ENCODE measurements at places on chromosomes 3 and 15. TPM values are rescaled to one million over a fixed set of nuclear protein-coding genes. Genes with fewer than 3 reads are reported as not detected.
A peak's percentile ranks its signal among the peaks of the same experiment; 100 is the strongest.

GRCh38 chr15:66938114-66938830 is 127.1 kb upstream of the SMAD3 start:
- no peak for DNase-seq

DNA sequence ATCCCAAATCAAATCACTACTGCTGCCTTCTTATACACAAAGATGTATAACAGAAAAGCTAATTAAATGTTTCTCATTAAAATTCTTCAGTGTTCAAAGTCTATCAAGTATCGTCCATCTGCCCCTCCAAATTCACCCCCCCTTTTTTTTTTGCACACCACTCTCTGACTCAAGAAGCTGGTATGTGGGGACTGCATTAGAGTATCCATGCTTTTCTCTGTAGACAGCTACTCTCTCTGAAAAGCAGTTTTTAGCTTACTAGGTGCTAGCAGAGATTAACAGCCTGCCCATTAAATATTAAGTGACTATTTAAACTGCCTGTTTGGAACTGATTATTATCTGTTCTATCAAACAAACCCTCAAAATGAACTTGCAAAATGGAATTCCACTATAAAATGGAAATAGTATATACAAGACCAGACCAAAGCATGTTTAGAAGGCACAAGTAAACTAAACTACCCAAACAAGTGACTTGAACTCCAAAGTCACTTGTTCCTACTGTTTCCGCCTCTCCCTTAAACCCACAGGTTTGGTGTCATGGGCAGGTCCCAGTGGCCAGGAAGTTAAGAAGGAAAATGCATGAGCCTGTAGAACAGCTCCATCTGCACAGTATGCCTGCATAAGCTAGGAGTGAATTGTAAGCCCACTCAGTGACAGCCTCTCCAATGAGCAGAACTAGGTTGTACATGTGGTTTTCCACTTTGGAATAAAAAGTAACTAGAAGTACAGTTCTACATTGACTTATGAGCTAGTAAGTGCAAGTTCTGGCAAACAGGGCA is 32.5 kb downstream of the GBE1 start:
- DNase-seq, result peak; percentile 37

GRCh38 chr3:56590814-56591213 is 33.8 kb downstream of the CCDC66 start:
- DNase-seq, result peak; percentile 64

DNA sequence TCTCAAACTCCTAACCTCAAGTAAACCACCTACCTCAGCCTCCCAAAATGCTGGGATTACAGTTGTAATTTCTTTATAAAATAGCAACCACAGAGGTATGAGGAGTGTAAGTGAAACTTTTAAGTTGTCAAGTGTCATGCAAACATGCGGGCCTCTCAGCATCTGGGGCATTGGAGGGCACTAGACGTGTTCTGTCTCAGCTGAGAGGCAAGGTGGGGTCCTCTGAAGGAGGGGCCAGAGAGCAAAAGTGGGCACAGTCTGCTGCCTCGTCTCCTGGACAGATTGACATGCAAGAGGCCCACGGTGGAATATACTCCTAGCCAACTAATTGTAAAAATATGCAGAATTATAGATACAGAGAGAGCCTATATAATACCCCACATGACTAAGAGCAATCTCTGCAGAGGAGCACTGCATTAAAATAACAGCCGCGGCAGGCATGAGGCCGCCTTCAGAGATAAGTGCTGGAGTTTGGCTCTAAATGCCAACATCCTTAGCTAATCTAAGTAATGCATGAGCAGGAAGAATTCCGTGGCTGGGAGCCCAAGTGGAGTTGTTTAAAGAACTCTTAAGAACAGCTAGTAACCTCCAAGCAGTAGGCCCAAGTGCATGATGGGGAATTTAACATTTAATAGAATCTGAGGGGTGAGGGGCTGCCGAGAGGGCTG is 87.8 kb upstream of the RNU6-1 start:
- no peak for DNase-seq

GRCh38 chr15:67579164-67579563 is 36.7 kb downstream of the MAP2K5 start:
- DNase-seq, result no peak

Gene DAG1
- total RNA-seq, result 29.9 TPM

Gene SLC7A14
- total RNA-seq, result not detected

- DNase-seq, result peak; percentile 19
Measured at GRCh38 chr3:58356054-58356453, 23.4 kb downstream of the PXK start.

Gene NANOGP8
- total RNA-seq, result not detected

Gene RLBP1
- total RNA-seq, result 0.17 TPM

DNA sequence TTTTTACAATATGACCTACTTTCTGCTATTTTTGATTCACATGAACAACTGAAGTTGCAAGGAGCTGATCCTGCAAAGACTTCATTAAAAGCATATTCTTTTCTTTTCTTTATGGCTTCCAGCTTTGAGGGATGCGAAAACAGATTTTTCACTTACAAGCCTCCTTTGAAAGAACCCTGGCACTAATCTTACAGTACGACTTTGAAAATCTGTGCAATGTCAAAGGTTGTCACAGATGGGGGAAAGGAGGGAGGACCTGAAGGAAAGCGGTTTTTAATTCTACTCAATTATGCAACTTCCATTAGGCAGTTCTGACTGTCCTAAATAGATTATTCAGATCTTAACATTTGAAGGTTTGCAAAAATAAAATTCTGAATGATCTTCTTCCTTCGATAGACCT is 130.5 kb downstream of the TNIK start:
- DNase-seq, result no peak

DNA sequence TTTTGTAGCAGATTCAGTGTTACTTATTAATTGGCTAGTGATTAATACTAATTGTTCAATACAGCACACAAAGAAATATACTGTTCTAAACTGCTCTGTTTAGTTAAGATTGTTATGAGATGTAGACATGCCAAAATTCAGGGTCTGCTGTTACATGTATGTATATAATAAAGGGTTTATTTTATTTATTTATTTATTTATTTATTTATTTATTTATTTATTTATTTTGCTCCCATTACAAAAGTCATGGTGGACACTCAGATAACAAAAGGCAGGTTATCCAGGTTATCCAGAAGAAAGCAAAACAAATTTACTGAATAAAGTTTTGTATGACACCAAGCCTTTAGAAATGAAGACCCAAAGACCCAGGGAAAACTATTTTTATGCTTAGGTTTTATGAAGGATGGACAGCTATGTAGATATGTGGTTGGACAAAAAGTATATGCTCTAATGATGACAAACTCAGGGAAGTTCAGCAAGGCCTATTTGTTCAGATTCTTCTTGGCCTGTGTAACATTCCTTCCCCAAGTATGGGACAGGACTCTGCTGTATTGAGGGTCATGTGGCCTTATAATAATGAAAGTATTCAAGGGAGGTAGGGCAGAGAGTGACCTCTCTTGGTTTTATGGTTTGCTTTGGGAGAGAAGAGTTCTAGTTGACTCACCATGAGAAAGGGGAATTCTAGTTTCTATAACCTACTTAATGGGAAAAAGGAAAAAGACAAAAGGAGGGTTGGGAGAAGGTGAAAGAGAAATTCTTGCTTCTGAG is 1056.8 kb downstream of the ROBO2 start:
- peak; percentile 35 for DNase-seq

Gene FBXW12
- total RNA-seq, result not detected

DNA sequence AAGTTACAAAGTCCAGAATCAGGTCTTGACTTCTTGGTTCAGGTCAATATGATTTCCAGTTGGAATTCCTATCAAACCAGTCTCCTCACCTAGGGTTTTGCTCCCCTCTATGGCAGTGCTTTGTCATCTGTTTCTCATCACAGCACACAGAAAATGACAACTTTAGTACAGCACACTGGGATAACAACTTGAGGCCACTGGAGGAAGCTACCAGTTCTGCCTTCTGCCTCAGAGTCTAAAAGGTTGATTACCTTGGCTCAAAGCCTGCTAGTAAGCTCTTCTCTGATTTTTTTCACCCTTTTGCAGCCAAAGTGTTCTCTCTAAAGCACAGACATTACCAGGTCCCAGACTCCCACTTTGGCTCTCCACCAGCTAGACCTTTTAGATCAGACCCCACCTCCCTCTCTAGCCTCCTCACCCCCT is 24.8 kb upstream of the TRIM59 start:
- DNase-seq, result no peak

Gene EIF4E3
- 6.3 TPM for total RNA-seq

Gene CLDN1
- total RNA-seq, result 78.7 TPM

- DNase-seq, result no peak
Measured at GRCh38 chr3:159186581-159186980, 384.7 kb downstream of the MFSD1 start.

Gene KPNA1
- 70.0 TPM for total RNA-seq

- DNase-seq, result peak; percentile 91
Measured at GRCh38 chr3:190076601-190077394, 43.9 kb downstream of the P3H2 start.

- DNase-seq, result peak; percentile 42
Measured at GRCh38 chr3:42900226-42901072, 5.5 kb upstream of the ZNF662 start.

DNA sequence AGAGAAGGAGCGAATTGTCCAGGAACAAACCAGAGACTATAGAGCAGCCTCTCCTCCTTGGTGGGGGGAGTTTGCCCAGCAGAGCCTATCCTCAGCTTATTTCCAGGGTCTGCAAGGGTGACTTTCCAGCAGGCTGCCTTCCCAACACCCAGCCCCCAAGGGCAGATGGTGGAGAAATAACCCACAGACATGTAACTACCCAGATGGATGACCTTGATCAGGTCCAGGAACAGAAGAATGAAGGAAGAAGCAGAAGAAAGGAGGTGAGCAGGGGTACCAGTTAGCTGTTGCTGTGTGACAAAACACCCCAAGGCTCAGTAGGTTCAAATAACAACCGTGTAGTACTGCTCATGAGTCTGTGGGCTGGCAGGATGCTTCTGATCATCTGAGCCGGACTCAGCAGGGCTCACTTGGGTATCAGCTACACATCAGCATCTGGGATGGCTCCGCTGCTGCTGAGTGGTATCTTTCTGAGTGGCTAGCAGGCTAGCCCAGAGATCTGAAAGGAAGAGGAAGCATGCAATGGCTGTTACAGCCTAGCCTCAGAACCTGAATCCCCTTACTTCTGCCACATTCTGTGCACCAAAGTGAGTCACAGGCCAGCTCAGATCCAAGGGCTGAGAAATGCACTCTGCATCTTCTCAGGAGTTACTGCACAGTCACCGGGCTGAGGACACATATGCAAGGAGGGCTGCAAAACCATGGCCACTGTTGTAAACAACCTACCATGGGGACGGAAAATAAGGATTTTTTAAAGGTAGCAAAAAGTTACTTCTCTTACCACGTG is 22.2 kb upstream of the TXNRD3 start:
- no peak for DNase-seq

Gene CPB1
- total RNA-seq, result not detected

Gene CHRM5
- total RNA-seq, result under 0.01 TPM

- no peak for DNase-seq
Measured at GRCh38 chr3:47850564-47851410, 47.8 kb downstream of the DHX30 start.

GRCh38 chr3:13282358-13282985 is 137.7 kb downstream of the NUP210 start:
- DNase-seq, result no peak

Gene GABRB3
- not detected for total RNA-seq

DNA sequence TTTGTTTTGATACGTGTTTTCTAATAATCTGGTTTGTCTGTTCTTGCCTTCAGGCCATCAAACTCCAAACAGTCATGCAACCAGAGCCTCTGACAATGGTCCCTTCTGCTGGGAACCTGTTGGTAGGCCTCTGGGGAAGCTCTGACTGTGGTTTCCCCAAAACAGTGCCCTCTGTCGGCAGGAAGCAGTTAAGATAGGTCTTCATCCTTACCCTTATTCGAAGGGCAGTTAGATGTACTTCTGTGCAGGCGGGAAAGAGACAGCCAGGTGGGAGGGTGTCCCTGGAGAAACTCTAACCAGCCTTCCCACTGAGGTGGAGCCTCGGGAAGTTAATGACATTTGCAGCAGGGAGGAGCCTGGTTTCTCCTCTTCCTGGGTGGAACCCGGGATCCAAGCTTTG is 81.6 kb upstream of the CHMP2B start:
- peak; percentile 16 for DNase-seq

Gene LMOD3
- total RNA-seq, result not detected

DNA sequence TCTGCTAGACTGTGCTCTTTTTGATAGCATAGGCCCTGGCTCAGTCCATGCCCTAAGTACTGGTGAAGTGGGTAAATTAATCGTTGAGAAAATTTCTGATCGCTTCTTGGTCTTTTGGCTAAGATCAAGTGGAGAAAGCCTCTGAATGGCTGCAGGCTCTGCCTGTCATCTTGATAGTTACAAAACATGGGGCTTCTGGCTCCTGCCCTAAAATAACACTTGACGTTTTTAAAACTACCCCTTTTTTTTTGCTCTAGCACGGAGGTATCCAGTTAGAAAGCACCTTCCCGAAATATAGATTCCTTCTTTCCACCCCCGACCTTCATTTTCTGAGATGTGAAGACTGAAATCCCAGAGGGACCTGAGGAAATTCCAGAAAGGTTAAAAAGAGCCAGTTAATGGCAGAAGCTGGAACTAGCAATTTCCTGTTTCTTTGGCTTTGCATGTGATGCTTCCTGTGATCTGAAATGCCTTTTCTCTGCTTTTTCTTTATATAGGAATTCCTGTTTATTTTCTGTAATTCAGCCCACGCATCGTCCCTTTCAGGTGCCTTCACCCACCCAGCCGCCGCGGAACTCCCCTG is 799 bp upstream of the C2CD4B start:
- no peak for DNase-seq

DNA sequence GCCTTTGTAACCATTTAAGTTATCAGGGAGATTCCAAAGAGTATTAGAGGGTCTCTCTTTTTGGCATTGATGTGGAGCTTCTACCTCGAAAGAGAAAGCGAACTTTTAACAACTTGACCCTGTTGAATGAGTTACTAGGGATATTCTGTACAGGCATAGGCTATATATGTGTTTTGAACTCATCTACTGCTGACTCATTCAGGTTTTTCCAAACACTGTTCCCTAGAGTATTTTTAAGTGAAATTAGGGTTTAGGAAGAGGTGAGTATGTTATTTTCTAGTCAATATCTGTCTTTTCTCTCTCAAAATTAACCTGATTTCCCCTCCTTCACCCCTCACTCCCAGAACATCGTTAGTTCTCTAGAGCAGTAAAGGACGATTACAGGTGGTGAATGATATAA is 228.1 kb upstream of the C2CD4B start:
- peak; percentile 21 for DNase-seq

GRCh38 chr3:124428372-124429128 is 301.7 kb upstream of the UMPS start:
- DNase-seq, result no peak

Gene SH3BP5
- 21.0 TPM for total RNA-seq

GRCh38 chr15:70376929-70377691 is 279.4 kb upstream of the TLE3 start:
- peak; percentile 43 for DNase-seq

Gene RAB11A
- 220 TPM for total RNA-seq

DNA sequence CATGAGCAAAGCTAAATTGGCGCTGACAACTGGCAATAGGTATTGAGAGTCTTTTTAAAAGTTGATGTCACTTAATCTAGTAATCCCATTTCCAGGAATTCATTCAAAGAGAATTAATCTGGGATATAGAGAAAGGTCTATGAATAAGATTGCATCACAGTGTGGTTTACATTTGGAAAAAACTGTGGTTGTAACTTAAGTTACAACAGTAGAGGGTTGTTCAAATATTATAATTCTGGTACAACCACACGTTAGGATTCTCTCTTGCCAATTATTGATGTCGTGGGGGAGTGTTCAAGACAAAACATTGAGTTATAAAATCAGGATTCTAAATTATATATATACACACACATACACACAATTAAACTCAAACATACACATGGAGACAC is 79.8 kb downstream of the LIPC start:
- DNase-seq, result no peak

Data from mammary epithelial cell (primary cell).